ENCODE measurements at places on chromosomes 3 and 15. TPM values are rescaled to one million over a fixed set of nuclear protein-coding genes. Genes with fewer than 3 reads are reported as not detected.

TKT gene
- 349 TPM for total RNA-seq

HTR3E gene
- total RNA-seq = not detected

FEZF2 gene
- total RNA-seq = not detected

DNA sequence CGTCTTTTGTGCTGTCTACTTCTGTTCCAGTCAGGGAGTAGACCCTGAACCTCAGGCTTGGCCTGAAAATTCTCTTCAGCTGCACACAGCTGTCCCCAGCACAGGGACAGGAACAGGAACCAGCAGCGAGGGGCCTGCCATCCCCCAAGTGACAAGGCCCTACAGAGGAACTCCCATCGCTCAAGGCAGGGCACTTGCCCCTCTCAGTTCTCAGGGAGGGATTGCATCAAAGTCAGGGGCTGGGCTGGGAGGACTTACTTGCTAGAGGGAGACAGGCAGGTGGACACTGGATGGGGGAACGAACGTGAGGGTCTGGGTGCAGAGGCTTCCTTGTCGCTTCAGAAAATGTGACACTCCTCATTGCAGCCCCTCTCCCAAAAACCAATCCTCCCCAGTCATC lies 163.6 kb downstream of the CHSY1 start:
- no peak for DNase-seq

DNA sequence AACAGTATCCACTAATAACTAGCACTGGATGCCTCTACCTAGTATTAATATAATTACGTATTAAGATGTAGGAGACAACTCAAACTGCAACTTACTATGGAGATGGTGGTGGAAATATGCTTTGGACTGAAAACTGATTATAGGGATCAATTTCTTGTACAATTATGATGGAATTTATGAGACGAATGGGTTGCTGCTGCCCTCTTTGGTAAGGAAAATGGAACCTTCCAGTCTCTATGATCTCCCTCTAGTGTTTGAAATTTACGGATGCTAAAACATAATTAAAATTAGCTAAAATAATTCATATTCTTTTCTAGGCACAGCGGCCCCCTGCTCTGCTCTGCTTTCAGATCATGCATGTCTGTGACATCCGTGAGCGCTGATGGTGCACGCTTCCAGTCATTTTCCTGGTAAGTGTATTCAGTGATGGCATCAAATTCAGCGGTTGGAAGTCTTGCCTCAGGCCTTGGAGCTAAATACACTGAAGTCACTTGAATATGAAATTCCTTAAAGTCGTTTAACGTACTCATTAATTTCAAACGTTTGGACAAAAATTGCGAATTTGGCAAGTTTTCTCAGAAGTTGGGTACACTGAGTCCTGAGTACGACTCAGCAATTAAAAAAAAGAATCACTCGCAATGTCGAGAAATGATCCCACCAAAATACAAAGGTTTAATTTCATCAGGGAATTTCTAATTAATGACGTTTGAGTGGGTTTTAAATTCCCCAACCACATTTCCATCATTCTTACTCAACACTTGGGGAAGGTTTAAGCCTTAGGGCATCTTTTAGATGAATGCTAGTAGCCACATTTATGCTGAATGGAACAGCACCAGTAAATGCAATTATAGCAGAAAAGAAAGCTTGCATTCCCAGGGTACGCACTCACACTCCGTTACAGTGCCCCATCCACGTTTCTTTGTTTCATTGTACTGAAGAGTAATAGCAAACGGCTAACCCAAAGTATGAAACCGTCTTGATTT lies 132.6 kb downstream of the NR2F2 start:
- peak; percentile 15 for DNase-seq

DNA sequence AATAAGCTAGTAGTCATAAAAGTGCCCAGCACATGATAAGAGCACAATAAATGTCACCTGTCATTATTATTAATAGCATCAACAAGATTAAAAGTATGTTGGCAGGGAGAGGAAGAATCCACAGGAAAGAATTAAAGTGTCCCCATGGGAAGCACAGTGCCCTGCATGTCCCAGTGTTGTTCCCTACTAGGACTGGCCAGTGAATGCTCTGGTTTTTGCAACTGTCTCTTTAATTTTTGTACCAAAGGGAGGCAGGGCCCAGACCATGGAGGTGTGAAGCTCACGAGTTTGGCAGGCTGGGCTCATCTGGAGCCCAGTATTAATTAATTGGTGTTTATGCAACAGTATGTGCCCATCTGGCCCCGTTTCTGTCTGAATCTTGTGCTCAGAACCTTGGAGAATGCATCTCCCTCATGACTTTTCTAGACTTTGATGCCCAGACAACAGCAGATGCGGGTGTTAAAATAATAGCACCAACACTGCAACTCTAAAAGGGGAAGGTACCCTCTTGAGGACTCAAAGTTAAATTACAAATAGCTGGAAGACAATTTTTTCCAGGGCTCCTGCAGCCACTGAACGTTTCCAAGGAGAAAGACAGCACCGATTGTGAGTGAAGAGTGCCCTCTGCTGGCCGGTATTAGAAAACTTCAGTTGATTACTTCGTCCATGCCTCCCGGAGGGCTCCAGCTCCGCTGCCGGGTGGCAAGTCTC lies 71.9 kb upstream of the SPATA12 start:
- peak; percentile 71 for DNase-seq

- DNase-seq = peak; percentile 80
These were observed 54.2 kb upstream of the AMOTL2 start for GRCh38 chr3:134428401-134428800.

DNA sequence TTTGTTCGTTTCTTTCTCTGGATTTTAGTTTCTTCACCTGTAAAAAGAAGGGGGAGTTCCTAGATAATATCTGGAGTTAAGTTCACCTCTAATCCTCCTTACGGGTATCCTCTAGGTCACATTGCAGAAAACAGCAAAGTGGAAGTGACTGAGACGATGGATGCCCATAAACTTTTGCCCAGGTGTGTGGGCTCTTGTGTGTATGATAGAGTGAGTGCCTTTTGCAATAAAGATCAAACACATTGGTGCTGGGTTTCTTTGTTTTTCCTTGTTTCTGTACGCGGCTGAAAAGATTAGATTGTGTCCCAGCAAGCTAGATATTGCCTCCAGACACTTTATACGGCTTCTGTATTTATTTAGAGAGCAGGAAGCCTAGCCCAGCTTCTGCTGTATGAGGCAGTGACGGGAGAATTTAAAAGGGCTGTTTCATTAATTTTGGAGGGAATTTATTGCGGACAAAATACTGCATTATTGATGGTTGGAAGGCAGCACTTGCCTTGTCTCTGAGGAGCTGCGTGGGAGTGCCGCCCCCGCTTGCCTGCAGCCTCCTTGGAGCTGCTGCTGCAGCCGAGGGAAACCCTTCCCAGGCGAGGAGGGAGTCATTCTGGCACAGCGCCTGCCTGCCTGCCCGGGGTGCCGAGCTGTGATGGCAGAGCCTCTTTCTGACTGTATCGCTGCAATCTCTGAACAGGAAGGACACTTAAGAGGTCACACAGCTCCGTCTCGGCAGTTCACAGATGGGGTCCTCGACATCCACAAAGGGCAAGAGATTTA lies 38.5 kb downstream of the PYDC2 start:
- DNase-seq = peak; percentile 16
